ENCODE measurements at places on chromosomes 7 and 10. TPM values are rescaled to one million over a fixed set of nuclear protein-coding genes. Genes with fewer than 3 reads are reported as not detected.

DNA sequence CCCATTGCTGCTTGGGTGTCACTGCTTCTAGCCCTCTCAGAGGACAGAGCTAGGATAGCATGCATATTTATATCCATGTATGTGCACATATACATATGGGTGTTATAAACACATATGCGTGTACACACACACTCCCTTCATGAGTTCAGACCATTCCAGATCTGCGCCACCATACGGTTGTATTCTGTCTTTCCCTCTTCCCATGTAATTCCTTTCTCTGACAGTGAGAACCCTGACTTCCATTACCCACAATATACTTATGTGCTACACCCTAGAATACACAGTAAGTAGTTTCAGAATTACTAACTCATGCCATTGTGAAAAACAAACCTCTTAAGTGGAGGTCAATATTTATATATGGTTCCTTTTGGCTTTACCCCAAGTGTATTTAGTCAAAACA, 116.6 kb upstream of the SAMD8 start:
- no peak overlapping the region for H3K27ac ChIP-seq

GRCh38 chr7:44793919-44794318, 2.6 kb upstream of the PPIA start:
- no peak overlapping the region for H3K27ac ChIP-seq
- no peak overlapping the region for H3K4me3 ChIP-seq
- DNase-seq: no peak
- H3K4me1 ChIP-seq: peaks cover 6% of the 10 kb centered on the region

The LIPF gene
- 0.14 TPM for total RNA-seq

DNA sequence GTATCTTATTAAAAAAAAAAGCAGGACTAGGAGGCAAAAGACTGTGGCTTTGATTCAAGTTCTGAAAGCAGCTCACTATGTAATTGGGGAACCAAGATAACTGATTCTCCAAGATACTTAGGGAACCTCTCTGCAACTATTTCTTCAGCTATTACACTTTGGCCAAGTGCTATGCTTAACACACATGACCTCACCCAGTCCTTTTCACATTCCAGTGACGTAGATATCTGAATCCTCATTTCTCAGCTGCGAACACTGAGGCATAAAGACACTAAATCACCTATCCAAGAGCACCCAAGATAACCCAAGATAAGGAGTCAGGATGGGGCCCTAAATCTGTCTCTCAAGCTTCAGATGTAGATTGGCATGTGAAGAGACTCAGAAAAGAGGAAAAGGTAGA, 133.6 kb downstream of the GLI3 start:
- no peaks in the 10 kb centered on the region for H3K27me3 ChIP-seq
- no peaks in the 10 kb centered on the region for H3K4me1 ChIP-seq
- DNase-seq: no peak
- no peak overlapping the region for H3K27ac ChIP-seq
- H3K4me3 ChIP-seq: no peak overlapping the region

GRCh38 chr7:34124765-34125164, 219.4 kb downstream of the BMPER start:
- H3K4me1 ChIP-seq: no peaks in the 10 kb centered on the region
- no peaks in the 10 kb centered on the region for H3K27me3 ChIP-seq
- no peak for DNase-seq
- no peaks in the 10 kb centered on the region for H3K36me3 ChIP-seq
- H3K27ac ChIP-seq: no peak overlapping the region

The DYNC1I1 gene
- 2.5 TPM for total RNA-seq

The OR2A42 gene
- total RNA-seq: not detected

- H3K4me1 ChIP-seq: peaks cover 10% of the 10 kb centered on the region
- H3K4me3 ChIP-seq: no peak overlapping the region
- H3K27me3 ChIP-seq: no peaks in the 10 kb centered on the region
- DNase-seq: no peak
Measured at GRCh38 chr7:39509436-39509835, 56.8 kb upstream of the YAE1 start.

GRCh38 chr10:108691126-108691525, 1232.2 kb downstream of the XPNPEP1 start:
- H3K4me1 ChIP-seq: no peaks in the 10 kb centered on the region
- DNase-seq: no peak
- H3K4me3 ChIP-seq: no peak overlapping the region
- no peaks in the 10 kb centered on the region for H3K36me3 ChIP-seq
- no peak overlapping the region for H3K27ac ChIP-seq
- H3K27me3 ChIP-seq: no peaks in the 10 kb centered on the region

DNA sequence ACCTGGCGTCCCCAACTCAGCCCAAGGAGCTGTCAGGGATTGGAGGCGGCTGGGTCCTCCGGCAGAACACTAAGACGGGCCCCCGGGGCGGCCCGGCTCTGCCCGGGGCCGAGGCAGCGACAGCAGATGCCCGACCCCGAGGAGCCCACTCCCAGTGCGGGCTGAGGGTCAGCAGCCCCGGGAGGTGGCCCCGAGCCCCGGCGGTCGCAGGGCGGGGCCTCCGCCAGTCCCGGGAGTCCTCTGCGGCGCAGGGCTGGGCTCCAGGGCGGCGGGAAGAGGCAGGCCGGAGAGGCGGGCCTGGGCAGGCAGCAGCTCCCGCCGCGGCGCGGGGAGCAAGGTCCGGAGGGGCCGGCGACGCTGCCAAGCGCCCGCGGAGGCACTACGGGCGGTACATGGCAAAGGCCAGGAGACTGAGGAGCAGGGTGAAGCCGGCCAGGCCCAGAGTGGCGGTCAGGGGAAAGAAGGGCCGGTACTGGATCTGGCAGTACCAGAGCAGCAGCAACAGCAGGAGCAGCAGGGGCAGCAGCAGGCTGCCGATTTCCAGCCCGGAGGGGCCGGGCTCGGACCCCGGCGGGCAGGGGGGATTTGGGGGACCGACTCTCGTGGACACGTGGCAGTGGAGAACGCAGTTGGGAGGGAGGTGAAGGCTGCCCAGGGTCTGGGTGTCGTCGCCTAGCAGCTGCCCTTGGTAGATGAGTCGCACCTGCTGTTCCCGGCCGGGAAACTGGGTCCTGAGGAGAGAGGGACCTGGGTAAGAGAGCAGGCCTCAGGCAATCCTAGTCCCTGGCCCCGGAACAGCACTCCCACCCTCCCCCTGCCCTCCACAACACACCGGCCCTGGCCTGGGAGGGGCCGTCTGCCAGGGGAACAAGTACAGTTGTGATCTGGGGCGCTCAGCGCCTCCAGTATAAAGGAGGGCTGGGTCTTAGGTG, 827 bp upstream of the FASTK start:
- DNase-seq: no peak
- H3K4me1 ChIP-seq: peaks cover 29% of the 10 kb centered on the region
- peak overlapping the region; percentile 71 for H3K27ac ChIP-seq
- peaks cover 13% of the 10 kb centered on the region for H3K36me3 ChIP-seq
- H3K27me3 ChIP-seq: peaks cover 28% of the 10 kb centered on the region

- H3K4me1 ChIP-seq: no peaks in the 10 kb centered on the region
- peaks cover 6% of the 10 kb centered on the region for H3K27me3 ChIP-seq
- H3K4me3 ChIP-seq: no peak overlapping the region
- DNase-seq: no peak
- no peaks in the 10 kb centered on the region for H3K36me3 ChIP-seq
Measured at GRCh38 chr7:128215281-128215680, 25.8 kb upstream of the LEP start.

- H3K36me3 ChIP-seq: no peaks in the 10 kb centered on the region
- H3K4me3 ChIP-seq: no peak overlapping the region
- no peak for DNase-seq
Measured at GRCh38 chr7:33757563-33758165, 147.7 kb upstream of the BMPER start.

DNA sequence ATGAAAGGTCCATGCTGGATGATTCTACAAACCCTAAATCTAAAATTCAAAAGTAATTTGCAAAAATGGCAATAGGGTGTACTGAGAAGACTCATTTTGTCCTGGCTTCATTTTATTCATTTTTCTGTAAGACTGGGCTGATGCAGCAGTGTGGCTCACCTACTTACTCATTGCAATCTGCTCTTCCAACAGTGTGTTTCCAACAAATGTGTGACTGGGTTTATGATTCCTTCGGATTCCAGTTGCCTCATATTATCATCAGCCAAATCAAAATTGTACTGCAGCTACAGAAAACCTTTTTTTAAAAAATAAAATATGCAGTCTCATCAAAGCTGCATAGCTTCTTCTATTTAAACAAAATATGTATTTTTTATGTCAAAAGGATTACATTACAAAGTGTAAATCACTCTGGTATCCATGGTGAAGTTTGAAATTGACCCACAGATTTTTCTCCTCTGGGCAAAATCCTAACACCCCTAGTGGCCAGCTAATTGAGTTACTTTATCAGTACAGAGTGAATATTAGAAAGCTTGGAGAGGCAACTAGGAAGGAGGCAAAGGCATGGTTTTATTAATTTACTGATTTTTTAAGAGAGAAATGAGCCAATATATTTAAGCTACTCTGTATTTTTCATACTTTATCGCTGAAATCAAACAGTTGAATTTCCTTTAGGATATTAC, 390.3 kb downstream of the MAGI2 start:
- no peak overlapping the region for H3K27ac ChIP-seq
- H3K4me1 ChIP-seq: no peaks in the 10 kb centered on the region
- H3K4me3 ChIP-seq: no peak overlapping the region
- no peaks in the 10 kb centered on the region for H3K36me3 ChIP-seq
- no peaks in the 10 kb centered on the region for H3K27me3 ChIP-seq

All from thymus (tissue), 14 donors.